Fibroblast of skin of left quadriceps (primary cell): ENCODE measurements at places on chromosomes 2 and 18.

DNA sequence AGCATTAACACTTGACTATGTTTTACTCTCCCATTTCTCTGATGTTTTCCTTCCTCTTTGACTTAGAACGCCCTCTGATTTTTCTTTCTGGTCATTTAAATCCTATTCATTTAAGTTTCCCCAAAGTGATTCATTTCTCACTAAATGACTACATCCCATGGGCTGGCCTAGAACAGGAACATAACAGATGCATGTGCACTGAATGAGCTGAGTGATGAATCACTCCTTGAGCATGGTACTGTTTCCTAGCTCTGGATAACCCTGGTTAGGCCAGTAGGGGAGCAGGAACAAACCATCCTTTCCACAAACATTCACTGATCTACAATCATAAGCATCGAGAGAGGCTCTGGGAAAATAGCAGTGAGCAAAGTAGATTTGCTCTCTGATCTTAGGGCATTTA is 221.9 kb upstream of the SETBP1 start:
- DNase-seq, result peak; percentile 61

DNA sequence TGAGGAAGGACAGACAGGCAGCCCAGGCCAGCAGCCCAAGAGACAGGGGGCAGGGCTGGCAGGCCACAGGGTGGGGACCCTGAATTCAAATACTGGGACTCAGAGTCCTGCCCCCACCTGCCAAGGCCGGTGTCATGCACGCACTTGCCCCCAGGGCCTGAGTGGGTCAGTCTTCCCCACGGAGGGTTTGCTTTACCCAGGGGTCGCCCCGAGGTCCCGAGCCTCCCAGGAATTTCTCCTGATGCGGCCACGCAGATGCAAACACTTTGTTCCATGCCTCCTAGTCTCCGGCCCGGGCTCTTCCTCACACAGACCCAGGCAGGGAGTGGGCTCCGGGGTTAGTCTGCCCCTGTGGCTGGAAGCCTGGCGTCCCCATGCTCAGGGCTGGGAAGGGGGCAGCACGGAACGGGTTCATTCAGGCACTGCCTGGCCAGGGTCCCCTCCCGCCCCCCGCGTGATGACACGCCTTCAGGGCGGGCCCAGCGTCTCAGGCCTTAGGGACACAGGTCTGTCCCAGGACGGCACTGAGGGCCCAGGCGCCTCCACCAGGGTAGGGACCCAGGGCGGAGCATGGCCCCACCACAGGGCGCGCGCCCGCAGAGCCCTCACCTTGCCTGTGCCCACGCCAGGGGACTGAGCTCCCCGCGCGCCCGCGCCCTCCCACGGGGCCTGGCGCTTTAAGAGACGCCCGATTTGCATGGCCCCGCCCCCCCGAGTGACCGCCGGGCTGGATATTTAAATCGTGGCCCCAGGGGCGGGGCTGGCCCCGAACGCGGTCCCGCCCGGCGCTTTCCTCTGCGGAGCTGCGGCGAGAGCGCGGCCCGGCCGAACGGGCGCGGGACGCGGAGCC is at the start of gene SNED1:
Gene SNED1, plus strand, starts transcription at position 763 of the 850 bp plus-strand sequence. CDS start 220 bp downstream, outside the sequence.
- DNase-seq, result no peak

- no peak for DNase-seq
These were observed 19.4 kb upstream of the DNER start for GRCh38 chr2:229733611-229734245.

DNA sequence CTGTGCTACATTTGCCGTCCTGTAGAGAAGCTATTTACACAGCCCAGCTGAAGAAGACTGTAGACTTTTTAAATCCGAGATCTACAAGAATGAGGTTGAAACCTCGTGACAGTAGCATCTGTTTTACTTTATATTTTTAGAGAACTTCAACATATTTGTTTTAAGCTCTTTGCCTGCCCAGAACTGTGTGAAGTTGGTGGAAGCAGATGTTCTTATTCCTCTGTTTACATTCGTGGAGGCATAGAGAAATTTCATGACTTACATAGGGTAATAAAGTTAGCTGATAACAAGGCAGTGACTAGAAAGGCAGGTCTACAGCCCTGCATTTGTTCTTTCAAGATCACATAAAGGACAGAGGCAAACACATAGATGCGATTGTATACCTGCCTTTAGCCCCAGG is 47.0 kb upstream of the MAP3K20 start:
- DNase-seq, result peak; percentile 77

DNA sequence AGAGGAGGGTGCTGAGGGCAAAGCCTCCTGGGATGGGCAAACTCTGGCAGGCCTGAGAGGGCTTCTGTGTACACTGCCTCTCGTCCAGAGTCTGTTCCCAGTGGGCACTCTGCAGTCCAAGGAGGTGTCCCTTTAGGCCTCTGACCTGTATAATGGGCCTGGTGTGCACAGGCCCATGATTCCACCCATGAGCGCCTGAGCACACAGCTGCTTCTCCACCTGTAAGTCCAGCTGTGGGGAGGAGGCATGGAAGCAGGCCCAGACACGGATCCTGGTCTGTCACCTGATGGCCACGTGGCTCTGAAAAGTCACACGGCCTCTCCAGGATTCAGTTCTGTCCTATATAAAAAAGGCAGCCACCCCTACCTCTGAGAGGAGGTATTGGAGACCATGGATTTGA is 57.0 kb downstream of the PARD6G start:
- DNase-seq, result no peak

DNA sequence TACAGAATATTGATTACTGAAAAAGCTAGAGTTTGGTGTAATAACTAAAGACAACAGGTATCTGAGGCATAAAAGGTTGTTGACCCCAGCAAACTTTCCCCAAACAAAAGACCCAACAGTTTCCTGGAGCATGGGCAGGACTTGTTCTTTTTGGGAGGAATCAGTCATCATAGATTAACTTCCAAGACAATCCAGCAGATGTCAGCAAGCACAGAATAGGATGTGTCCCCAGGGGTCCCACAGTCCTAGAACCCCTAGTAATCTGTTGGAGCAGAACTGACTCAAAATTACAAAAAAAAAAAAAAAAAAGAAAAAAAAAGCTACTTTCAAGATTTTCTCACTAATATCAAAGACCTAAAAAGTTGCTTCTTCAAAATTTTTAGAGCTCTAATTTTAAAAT is 564.7 kb upstream of the SLC39A10 start:
- DNase-seq, result no peak

DNA sequence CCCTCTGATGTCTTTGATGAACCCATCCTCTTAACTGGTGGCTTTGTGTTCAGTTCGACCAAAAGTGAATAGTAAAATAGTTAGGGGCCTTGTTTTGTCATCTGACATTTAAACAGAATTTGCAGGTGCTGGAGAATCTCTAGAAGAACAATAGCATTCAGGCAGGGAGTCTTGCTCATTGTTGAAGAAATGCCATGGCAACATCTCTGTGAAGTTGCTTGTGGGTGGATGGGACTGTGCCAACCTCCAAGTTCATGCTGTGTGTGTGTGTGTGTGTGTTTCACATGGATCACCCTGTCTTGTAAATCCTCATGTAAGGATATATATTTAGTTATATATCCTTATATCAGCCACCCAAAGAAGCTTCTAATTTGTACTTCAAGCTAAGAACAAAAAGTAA is 66.7 kb downstream of the SKA1 start:
- no peak for DNase-seq

DNA sequence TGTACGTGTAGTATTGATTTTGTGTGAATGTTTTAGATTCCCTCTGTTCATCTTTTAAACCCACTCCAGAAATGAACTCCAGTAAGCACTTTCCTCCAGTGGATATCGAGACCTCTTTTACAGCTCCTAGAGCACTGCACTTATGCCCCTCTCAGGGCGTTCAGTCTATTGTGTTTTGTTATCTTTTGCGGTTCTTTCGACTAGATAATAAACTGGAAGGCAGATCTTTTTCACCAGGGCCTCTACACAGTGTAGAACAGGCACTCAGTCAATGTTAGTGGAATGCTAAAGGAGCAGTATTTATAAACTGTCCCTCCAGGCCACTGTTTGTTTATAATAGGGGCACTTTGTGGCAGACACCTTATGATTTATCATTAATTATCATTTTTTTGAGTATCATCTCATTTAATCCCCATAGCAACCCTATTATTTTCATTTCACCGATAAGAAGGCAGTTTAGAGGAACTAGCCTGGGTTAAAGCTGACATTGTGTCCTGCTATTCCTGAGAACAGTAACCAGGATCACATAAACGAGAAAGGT is 742 bp upstream of the SOS1 start:
- no peak for DNase-seq
